ENCODE measurements at places on chromosomes 2 and 18. TPM values are rescaled to one million over a fixed set of nuclear protein-coding genes. Genes with fewer than 3 reads are reported as not detected.

PARD3B gene
- total RNA-seq: 19.1 TPM

TCF23 gene
- 0.82 TPM for total RNA-seq

DLX2 gene
- total RNA-seq: 0.15 TPM

CDKL4 gene
- 0.82 TPM for total RNA-seq

CAVIN2 gene
- total RNA-seq: 18.4 TPM

HOXD4 gene
- not detected for total RNA-seq

Data from smooth muscle cell of the coronary artery (primary cell).